ENCODE measurements at places on chromosomes 6 and 20. TPM values are rescaled to one million over a fixed set of nuclear protein-coding genes. Genes with fewer than 3 reads are reported as not detected.

Gene ESF1
- total RNA-seq = 28.6 TPM

Gene SMIM8
- total RNA-seq = 3.7 TPM

Gene UCKL1
- 18.2 TPM for total RNA-seq

Gene SAMHD1
- 7.4 TPM for total RNA-seq

Gene COQ3
- 10.7 TPM for total RNA-seq

Gene PTCHD4
- total RNA-seq = not detected

Gene PGC
- total RNA-seq = not detected

Gene SNAI1
- total RNA-seq = 12.8 TPM

Gene STK35
- total RNA-seq = 14.1 TPM

Gene GRM1
- total RNA-seq = not detected

Gene C6orf118
- 0.34 TPM for total RNA-seq

Gene CCN5
- 40.4 TPM for total RNA-seq

Gene SYCP2L
- total RNA-seq = 3.9 TPM

Gene LTV1
- 31.6 TPM for total RNA-seq

Gene TINAG
- not detected for total RNA-seq

Gene PXDC1
- 19.6 TPM for total RNA-seq

Gene IL22RA2
- total RNA-seq = not detected

Gene CDSN
- not detected for total RNA-seq

Gene SASH1
- 2.4 TPM for total RNA-seq

Gene TNXB
- total RNA-seq = 0.57 TPM

Gene BCAS1
- 0.42 TPM for total RNA-seq

Gene SHLD1
- 9.9 TPM for total RNA-seq

Gene METTL24
- not detected for total RNA-seq

Gene HDDC2
- total RNA-seq = 90.9 TPM

Gene BFSP1
- total RNA-seq = 4.7 TPM

Gene MLN
- not detected for total RNA-seq

Gene BPIFB2
- not detected for total RNA-seq

Gene EIF6
- total RNA-seq = 401 TPM

Gene GINS1
- 32.8 TPM for total RNA-seq

Gene TUBB1
- not detected for total RNA-seq

Gene HTR1E
- not detected for total RNA-seq

Gene MAS1
- not detected for total RNA-seq

Gene TBC1D32
- total RNA-seq = 0.94 TPM

Gene ANGPT4
- total RNA-seq = not detected

Gene OPRM1
- not detected for total RNA-seq

Gene RBPJL
- total RNA-seq = not detected

Gene ATP6V1G2
- total RNA-seq = 0.69 TPM

Gene CFB
- total RNA-seq = 2.0 TPM

Gene TTLL9
- total RNA-seq = not detected

Gene TSPO2
- not detected for total RNA-seq

Gene SOBP
- 1.6 TPM for total RNA-seq

Gene MLIP
- not detected for total RNA-seq

Gene DUSP15
- total RNA-seq = 0.90 TPM

Gene CPNE5
- total RNA-seq = not detected
